Retina (tissue), 1 donor: ENCODE measurements at places on chromosomes 11 and 22.

- peak; percentile 20 for DNase-seq
Observed at GRCh38 chr11:17403980-17404759, 15.7 kb upstream of the KCNJ11 start.

DNA sequence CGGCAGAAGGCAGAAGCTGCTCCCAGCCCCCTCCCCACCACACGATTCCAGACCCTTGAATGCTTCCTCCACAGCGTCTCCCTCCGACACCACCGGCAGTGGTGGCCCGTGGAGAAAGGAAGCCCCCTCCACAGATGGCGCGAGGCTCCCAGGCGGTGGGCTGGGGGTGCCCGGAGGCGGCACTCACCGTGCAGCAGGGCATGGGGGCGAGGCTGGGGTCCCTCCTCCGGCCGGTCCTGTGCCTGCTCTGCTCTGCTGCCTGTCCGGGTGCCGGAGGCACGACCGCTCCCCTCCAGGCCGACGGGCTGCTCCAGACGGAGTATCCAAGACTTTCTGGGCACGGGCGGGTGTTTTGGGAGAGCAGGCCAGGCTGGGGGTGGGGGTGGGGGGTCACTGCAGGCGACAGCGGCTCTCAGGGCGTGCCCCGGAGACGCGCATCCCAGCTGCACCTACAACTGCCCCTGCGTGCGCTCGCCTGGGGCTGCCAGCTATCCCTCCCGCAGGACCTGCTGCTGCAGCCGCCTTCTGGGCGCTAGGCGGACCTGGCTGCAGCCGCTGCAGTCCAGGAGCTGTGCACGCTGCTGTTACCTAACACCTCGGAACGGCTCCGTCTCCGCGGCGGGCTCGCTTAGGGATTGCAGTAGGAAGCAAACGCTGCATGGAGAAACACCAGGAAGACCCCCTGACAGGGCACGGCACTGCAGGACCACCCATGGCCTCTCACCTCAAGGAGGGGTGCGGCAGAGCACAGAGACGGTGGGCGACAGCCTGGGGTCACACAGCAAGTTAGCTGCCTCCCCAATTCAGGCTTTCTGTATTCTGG is 15.2 kb downstream of the MRGPRG start:
- no peak for DNase-seq

DNA sequence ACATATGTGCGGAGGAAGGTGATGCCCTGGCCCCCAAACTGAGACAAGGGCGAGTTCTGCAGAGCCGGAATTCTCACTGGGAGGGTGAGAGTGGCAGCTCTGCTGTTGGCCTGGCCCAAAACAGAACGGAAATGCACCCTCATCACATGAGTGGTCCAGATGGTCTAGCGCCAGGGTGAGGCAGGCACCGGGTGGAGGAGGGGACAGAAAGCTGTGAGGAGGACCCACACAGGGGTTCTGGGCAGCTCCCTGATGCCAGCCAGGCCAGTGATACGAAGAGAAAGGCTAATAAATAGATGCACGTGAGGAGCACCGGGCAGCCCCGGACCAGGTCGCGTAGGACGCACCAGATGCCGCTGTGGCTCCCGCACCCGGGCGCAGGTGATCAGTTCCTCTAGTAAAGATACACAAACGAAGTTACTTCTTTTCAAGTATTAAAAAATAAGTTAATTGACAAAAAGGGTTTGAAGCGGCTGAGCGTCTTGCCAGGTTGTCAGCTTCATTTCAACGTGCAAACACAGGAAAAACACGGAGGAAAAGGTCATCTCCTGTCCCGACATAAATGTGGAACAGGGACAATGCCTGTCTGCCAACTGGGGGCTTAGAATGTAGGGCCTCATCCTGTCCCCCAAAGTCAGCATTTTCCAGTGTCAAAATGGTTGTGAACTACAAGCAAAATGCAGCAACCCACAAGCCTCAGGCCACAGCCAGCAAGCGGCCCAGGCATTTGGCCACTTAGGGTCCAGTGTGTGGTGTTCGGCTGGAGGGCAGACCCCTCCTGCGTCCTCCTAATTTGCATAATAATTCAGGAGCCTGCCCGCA is 15.3 kb upstream of the BID start:
- no peak for DNase-seq

DNA sequence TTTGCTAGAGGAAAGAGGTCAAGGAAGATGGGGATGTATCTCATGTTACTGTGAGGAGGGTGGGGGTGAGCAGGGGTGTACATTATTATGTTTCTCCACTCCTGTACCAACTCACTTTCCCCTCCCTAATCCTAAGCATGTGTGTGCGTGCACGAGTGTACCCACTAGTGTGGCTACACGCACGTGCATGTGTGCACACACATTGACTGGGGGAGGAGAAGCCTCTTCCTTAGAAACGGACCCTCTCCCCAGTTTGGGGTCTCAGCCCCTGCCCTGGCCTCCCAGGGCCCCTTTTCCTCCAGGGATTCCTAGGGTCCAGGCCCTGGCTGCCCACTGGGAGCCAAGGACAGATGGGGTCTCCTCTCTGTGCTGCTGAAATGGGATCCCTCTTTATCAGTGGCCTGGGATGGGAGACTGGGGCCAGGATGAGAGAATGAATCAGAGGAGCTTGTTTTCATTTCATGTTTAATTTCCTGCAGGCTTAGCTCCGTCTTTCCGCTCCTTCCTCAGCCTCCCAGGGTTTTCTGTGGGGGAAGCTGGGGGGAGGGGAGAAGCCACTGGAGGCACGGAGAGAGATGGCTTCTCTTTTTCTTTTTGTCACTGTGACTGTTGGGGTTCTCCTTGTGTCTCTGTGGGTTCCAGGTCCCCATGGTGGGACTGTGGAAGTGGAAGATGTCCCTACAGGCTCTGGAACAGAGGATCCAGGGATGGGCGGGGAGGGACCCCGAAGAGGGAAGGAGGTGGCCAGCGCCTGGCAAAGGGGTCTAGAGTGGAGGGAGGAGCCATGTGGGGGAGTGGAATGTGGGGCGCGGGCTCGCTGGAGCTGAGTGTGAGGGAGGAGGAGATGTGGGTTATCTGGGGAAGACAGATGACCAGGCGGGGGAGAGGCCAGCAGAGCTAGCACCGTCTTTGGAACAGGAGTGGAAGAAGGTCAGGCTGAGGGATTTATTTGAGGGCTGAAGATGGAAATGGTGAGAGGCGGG is 40.3 kb downstream of the ALX4 start:
- no peak for DNase-seq

DNA sequence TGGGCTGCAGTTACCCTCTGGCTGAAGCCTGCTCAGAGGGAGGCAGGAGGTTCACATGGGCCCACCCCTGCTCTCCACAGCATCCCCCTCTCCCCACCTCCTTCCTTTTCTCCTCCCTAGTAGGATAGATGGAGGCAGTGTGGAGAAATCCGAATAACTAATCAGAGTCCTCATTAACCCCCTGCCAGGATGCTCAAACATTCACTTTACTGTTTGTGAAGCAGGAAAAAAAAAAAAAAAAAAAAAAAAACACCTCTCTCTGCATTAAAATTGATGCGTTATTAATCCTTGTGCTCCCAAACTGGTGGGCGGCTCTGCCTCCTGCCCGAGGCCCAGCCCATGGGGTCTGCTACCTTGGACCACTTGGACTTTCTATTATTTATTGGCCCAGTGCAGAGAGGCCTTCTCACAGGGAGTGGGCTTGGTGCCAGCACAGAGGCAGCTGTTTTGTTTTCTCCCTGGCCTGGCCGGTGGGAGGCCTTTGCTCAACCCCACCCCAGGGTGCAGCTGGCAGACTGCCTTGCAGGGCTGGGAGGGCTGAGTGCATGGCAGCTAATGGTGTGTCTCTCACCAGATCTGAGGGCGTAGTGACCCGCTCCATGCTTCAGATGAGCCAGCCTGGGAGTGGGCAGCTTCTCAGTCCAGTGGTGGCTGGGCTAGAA is 150.7 kb downstream of the PKNOX2 start:
- DNase-seq = peak; percentile 57

- DNase-seq = no peak
Observed at GRCh38 chr11:12239396-12239795, 129.0 kb downstream of the MICAL2 start.

GRCh38 chr11:32902089-32902665 is 9.6 kb downstream of the QSER1 start:
- DNase-seq = no peak

- no peak for DNase-seq
Observed at GRCh38 chr11:40387240-40387980, 1072.0 kb downstream of the LRRC4C start.

DNA sequence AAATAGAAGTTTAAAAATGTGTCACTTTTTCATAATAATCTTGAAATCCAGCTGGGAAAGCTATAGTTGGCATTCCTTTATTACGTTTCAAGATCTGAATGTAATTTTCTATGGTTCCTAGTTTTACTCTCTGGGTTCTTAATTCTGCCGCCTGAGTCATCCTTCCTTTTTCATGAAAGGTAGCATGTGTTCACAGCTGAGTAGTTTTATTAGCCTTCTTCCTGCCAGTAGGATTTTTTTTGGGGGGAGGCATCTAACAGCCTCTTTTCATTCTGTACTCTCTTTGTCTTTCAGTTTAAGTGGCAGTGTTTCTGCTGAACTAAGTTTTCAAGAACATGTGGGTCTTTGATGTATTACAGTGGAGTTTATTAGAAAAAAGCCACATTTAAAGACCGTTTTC is 36.5 kb downstream of the OR2AG2 start:
- DNase-seq = no peak

DNA sequence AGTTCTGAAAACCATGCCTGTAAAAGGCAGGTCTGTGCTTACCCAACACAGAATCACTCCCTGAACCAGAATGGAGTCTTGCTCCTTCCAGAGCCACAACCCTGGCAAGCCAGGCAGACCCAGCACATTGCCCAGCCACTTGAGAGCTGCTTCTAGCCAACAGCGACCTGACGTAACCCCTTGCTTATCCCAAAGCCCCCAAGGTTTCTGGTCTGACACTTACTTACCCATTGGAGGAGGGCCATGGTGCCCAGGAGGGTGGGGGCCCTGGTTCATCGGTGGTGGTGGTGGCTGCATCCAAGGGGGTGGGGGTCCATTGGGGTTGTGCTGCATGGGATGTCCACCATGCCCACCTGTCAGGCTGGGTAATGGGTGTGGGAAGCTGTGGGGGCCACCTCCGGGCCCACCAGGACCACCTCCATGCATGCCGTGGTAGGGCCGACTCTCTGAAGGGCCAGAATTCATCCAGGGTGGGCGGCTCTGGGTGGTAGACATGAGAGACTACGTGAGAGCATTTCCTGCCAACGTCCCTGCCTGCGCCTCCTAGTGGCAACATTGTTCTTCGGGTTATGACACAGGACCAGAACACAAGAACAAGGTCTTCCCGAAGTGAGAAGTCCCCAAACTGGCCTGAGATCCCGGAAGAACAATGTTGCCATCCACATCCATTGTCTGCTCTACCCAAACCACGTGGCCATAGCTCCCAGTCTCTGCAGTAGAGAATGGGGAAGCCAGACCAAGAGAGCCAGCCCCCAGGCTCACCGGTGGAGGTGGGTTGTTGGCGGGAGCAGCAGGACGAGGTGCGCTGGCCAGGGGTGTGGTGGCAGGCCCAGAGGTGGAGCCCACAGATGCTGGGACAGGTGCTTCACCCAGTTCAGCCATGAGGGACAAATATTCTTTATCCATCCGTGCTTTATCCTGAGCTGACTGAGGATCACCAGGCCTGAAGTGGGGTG is 7.8 kb upstream of the PYGM start:
- DNase-seq = peak; percentile 61

- DNase-seq = no peak
Observed at GRCh38 chr11:62796281-62796680, 4.5 kb upstream of the TMEM223 start.

GRCh38 chr11:2554338-2555207 is 109.8 kb downstream of the KCNQ1 start:
- no peak for DNase-seq

GRCh38 chr22:45205276-45205925 is 35.3 kb downstream of the KIAA0930 start:
- no peak for DNase-seq

DNA sequence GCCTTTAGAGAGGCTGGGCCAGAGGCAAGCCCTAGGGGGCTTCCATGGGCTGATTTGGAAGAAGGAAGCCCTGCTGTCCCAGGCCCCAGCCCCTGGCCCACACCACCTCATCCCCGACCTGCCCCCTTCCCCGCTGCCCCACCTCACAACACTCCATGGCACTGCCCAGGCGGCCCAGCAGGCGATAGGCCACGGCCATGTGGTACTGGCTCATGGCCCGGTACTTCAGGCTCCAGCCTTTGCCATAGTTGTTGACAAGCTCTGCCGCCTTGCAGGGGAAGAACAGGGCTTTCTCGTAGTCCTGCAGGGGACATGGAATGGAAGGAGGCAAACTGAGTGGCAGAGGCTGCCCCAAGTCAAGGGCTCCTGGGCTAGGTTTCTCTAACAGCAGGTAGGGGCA is 6.4 kb downstream of the RAPSN start:
- DNase-seq = no peak

DNA sequence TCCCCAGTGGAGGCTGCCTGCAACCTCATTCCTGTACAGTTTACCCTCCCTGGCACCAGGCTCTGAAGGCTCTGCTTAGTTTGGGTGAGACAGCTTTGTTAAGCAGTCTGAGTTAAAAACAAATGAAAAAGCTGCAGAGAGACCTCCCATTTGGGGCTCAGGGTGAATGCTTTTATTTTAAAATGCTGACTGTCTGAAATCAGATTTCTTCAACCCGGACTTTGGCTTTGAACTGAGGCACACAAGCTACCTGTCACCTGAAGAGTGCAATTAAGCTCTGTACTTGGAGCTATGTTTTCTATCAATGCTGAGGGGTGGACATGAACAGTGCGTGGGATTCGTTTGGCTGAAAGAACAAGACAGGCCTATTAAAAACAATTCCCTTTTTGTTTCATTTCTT is 217.5 kb upstream of the SORL1-AS1 start:
- DNase-seq = no peak

GRCh38 chr11:71131861-71132260 is 120.5 kb downstream of the SHANK2 start:
- peak; percentile 49 for DNase-seq

DNA sequence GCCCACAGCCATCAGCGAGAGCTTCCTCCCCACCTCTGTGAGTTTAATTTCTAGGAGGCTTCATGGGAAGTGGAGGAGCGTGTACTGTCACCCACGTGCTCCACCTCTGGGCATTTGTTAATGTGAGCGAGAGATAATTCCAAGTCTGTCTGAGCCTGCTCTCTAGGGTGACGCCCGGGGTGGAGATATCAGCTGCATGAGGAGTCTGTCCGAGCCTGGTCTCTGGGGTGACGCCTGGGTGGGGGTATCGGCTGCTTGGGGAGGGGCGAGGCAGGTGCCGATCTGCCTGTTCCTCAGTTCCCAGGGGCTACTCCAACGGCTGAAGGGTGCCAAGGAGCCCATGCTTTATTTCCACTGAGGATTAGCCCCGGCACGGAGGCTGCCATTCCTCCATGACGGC is 735.0 kb downstream of the BRD1 start:
- DNase-seq = no peak

DNA sequence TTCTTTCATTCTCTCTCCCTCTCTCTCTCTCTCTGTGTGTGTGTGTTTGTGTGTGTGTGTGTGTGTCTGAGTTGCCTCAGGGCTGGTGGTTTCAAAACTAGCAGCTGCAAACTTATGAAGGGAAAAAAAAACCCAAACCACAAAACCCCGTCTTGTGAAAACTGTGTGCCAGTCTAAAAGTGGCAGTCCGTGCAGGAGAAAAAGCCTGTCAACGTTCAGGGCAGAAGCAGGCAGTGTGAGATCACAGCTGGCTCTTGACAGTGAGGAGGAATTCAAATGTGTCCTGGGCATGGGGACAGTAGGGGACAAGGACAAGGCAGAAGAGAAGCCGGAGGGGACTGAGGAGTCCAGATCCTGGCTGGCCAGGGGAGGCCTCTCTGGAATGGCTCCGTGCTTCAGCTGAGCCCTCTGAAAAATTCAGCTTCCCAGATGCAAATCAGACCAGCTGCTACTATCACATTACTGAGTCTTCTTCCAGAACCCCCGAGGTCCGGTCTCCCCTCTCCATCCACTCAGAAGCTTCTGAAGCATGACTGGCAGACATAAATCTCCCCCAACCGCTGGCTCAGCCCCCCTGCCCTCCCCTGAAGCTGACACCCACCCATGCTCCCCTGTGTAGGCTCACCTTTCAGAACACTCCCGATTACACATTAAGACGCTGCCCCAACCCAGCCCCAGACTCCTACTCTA is 31.9 kb downstream of the FLI1 start:
- no peak for DNase-seq
